Hindlimb muscle (tissue), 1 donor: ENCODE measurements at places on chromosomes 7 and 10. TPM values are rescaled to one million over a fixed set of nuclear protein-coding genes. Genes with fewer than 3 reads are reported as not detected.
A peak's percentile ranks its signal among the peaks of the same experiment; 100 is the strongest.

- DNase-seq: no peak
Measured at GRCh38 chr7:90007831-90008230, 146.4 kb upstream of the STEAP1 start.

DNA sequence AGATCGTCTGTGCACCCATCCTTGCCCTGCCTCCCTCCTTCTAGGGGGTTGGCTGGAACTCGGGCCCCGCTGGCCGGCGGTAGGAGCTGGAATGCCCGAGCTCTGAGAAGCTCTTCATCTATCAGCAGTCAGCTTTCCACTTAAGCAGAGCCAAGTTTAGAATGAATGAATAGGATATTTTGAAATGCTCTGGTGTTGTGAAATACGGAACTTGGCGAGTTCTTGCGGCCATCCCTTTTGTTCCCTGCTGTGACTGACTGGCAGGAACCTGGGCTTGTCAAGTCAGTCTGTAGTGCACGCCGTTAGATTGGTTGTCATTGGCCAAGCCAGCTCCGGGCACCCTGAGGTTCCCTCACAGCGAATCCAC is 33.3 kb downstream of the FOXK1 start:
- DNase-seq: peak; percentile 59

- peak; percentile 82 for DNase-seq
Measured at GRCh38 chr7:2638224-2638991, 6.6 kb downstream of the TTYH3 start.

DNA sequence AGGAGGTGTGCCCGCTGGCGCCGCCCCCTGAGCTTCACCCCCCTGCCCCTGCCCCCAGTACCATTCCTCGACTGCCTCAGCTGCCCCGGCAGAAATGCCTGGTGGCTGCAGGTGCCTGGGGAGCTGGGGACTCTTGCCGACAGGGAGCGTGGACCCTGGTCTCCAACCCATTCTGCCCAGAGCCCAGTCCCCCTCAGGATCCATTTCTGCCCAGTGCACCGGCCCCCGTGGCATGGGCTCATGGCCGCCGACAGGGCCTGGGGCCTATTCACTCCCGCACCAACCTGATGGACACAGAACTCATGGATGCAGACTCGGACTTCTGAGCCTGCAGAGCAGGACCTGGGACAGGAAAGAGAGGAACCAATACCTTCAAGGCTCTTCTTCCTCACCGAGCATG is 12.7 kb upstream of the AHCYL2 start:
- DNase-seq: no peak

DNA sequence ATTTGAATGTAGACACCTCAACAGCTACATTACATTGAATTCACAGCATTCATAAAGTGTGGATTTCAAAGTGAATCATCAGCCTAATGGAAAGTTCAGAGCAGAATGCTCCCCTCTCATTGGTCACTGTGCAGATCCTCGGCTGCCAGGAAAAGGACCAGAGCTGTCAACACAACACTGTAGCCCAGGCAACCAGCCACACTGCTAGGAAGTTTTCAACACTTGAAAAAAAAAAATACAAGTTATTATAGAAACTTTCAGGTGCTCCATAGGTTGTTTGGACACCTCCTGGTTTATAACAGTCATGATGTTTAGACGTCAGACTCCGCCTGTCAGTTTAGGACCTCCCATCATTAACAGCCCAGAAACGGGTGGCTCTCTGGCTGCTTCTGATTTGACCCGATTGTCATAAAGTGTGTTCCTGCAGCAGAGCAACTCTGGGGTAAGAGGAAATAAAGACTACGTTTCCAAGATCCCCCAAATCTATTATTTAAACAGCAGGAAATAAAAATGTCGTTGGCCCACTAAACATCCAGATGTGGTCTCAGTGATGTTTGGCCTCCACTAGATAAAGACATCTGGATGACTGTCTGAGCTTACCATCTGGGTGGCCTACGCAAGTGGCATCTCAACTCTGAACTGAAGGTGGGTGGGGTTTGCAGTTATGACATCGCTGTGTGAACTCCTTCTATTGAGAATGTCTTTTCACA is 117.4 kb downstream of the CABCOCO1 start:
- peak; percentile 65 for DNase-seq

DNA sequence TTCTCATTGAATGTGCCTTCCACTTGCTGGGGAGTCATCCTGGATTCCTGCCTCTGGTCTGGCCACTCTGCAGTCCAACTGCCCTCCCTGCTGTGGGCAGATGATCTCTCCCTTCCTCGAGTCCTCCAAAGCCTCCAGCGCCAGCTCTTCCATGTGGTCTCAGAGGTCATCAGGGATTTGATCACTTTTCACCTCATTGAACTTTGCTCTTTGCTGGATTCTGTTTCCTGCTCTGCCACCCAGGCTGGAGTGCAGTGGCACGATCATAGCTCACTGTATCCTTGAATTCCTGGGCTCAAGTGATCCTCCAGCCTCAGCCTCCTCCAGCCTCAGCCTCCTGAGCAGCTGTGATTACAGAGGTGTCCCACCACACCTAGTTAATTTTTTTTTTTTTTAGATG is 22.1 kb upstream of the TBXAS1 start:
- no peak for DNase-seq

- no peak for DNase-seq
Measured at GRCh38 chr7:130821864-130822263, 87.9 kb upstream of the KLF14 start.

DNA sequence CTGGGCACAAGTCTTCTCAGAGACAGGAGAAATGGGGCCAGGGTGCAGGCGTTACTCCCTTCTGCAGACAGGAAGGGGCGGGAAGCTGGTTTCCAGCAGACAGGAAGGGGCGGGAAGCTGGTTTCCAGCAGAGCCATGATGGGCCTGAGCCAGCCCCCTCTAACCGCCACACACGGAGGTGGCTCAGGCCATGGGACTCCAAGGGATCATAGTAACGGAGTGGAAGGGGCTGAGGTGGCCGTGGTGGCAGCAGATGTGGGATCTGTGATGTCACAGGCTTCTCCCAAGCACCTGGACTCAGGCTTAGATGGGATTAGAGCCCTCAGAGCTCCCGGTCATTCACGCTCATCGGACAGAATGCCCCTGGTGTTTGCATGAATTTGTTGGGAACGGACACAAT is 177.8 kb downstream of the USP6NL start:
- no peak for DNase-seq

- no peak for DNase-seq
Measured at GRCh38 chr7:48094861-48095293, 5.8 kb downstream of the UPP1 start.

GRCh38 chr7:25091779-25092178 is 33.3 kb downstream of the CYCS start:
- DNase-seq: no peak

DNA sequence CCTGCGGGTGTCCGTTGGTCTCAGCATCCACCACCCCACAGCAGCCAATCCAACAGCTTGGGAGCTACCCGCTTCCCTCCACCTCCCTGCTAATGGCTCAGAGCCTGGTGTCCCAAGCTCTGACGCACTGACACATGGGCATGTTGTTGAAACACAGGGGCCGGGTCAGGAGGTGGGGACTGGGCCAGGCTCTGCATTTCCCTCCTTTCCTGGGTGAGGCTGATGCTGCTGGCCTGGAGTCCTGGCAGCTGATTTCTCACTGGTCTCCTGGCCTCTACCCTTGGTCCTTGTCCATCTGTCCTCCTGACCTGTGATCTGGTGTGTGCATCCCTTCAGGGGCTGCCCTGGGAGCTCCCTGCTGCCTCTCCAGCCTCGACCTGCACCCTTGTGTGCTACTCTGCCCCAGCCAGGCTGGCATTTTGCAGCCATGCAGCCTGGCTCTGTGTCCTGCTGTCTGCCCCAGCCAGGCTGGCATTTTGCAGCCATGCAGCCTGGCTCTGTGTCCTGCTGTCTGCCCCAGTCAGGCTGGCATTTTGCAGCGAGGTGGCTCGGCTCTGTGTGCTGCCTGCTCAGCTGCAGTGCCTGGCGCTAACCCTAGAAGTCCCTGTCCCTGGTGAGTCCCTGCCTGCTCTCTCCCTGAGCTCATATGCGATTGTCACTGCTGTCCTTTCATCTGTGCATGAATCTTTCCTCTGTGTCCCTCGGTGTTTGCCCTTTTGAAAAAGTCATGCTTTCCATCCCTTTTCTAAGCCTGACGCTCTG is 14.0 kb downstream of the AMZ1 start:
- DNase-seq: no peak

DNA sequence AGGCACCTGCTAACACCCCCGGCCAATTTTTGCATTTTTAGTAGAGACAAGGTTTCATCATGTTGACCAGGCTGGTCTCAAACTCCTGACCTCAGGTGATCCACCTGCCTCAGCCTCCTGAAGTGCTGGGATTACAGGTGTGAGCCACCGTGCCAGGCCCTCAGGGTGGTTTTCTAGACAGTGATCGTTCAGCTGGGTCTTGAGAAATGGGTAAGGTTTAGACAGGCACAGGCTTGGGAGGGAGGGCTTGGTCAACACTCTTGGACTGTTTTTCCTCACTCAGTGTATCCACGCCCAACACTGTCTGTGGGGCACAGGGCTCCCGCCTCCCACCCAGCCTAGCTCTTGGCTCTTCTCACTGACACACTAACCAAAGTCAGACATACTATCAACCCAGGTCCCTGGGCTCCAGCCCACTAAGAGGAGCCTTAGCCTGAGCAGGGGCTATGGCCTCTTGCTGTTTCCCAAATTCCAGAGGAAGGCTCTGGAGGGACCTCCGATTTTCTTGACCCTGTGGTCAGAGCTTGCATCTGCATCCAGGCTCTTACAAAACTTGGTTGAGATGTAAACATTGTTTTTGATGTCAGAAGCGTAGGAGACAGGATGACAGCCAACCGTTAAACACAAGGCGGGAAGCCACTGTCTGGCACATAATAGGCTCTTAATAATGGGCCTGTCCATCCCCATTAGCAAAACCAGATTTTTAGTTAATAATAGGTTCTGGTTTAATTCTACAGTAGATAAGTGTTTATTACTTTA is 143.9 kb downstream of the PRKAG2 start:
- DNase-seq: no peak

DNA sequence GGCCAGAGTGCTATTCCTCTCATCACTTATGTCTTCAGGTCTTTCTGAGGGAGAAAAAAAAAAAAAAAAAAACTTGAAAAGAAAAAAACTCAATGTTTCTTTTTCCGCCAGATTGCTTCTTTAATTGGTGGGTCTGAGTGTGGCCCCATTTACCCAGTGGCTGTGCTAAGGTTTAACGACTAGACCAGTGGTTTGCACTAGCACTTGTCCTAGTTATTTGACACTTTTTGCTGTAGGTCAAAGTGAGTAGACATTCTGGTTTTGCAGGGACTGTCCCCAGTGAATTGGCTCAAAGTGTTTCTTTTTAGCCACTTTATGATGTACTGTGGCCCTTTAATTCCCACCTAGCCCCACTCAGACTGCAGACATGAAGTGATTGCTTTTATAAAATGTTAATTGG is 273.3 kb downstream of the PTEN start:
- no peak for DNase-seq

DNA sequence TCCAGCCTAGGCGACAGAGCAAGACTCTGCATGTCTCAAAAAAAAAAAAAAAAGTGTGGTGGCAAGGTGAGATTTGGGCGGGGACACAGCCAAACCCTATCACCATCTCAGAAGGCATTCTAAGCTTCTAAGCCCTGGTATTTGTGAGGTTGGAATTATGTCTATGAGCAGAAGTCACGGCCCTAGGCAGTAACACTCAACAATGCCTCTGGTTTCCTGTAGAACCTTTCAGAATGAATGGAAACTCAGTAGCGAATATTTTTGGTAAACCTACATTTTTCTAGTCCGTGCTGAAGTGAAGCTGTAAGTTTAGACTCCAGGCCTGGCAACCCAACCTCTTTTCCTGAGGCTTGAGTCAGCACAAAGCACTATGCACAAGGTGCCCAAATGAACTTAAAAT is 88.3 kb downstream of the FAM107B start:
- no peak for DNase-seq

- no peak for DNase-seq
Measured at GRCh38 chr7:120774481-120774880, 83.5 kb downstream of the TSPAN12 start.

- no peak for DNase-seq
Measured at GRCh38 chr7:41994746-41995110, 242.3 kb downstream of the GLI3 start.

DNA sequence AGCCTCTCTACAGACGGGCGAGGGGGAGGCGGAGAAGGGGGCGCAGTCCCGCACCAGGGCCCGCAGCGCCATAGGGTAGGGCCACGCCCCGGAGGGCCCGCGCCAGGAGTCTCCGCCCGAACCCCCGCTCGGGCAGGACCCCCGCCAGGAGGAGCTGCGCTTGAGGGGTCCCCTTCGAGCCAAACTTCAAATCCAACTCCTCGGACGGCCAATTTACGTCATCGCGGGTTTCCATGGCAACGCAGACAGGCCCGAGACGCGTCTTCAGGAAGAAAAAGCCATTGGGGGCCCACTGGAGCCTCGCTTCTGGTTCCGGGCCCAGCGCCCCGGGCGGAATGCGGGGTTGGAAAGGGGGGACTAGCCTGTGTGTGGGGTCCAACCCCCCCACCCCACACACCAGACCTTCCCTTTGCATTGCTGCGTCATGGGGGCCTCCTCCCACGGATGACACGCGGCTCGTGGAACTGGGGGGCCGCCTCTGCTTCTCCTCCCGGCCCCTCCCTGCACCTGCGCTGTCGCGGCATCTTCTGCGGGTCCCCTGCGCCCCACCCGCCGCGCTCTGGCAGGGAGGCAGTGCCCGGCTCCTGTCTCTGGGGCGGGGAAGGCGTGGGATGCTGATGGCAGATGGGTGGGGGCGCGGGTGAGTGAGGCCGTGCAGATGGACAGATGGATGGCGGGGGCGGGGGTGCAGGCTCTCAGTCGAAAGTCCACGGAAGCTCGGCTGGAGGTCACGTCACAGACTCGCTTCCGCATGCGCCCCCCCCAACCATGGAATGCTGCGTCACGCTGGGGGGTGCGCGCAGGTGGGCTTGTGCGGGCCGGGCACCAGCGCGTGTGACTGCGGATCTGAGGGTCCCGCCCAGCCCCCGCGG is 1.2 kb downstream of the CALY start:
- DNase-seq: peak; percentile 79

Gene INSYN2A
- polyA plus RNA-seq: 0.65 TPM

Gene GRID1
- polyA plus RNA-seq: 3.0 TPM

Gene CPA1
- 6.4 TPM for polyA plus RNA-seq

Gene BPGM
- 17.0 TPM for polyA plus RNA-seq

Gene SLC18A3
- not detected for polyA plus RNA-seq

Gene PRTFDC1
- polyA plus RNA-seq: 10.1 TPM

Gene C7orf57
- polyA plus RNA-seq: not detected

Gene ACSM6
- not detected for polyA plus RNA-seq

Gene PIK3AP1
- polyA plus RNA-seq: 3.2 TPM

Gene STAMBPL1
- 5.4 TPM for polyA plus RNA-seq

Gene FAM171A1
- 28.8 TPM for polyA plus RNA-seq

Gene LIPF
- not detected for polyA plus RNA-seq
